NCI-H1436 (cell line): ENCODE measurements at places on chromosomes 4 and X.

DNA sequence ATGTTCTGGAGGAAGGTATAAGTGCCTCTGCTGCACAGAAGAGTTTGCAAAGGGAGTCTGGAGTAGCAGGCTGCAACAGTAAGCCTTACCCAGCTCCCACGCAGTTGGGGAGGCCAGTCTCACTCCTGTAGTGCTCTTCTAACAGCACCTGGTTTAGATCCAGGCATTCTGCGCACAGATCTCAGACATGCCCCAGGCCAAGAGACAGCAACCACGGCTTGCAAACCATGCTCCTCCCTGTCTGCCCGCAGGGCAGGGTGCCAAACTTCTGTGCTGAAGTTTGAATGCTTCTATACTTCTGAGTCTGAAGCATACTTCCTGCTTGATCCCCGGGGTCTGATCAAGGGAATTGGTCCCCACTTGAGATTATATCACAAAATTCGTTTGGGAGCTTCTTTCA, 106.3 kb downstream of the LINC00632 start:
- DNase-seq = no peak

- DNase-seq = no peak
Measured at GRCh38 chr4:82428526-82428968, 1.7 kb downstream of the HNRNPDL start.

DNA sequence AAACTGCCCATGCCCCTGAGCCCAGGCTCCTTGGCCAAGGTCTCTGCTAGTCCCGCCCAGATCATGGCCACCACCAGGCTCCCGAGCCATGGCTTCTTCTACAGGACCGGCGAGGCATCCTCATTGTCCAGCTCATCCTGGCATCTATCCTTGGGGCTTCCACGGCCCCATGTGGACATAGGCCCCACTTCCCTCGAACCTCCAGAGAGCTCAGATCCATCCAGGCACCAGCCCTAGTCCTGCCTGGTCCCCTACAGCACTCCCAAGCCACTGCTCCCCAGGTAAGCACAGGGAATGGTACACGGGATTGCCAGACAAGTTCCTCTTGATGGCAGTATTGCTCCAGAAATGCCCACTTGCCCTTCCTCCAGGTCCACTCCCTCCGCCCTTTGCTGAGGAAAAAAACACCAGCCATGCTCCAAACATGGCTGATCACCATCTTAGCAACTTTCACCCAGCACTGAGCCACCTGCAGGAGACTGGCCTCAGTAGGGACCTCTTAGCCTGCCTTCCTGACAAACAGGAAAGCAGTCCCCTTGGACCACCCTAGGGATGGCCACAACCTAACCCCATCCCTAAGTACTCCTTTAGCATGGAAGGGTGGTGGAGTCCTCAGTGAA, 272.1 kb upstream of the AGTR2 start:
- DNase-seq = no peak

GRCh38 chr4:183306811-183307210, 13.3 kb downstream of the CLDN22 start:
- DNase-seq = peak; percentile 2

DNA sequence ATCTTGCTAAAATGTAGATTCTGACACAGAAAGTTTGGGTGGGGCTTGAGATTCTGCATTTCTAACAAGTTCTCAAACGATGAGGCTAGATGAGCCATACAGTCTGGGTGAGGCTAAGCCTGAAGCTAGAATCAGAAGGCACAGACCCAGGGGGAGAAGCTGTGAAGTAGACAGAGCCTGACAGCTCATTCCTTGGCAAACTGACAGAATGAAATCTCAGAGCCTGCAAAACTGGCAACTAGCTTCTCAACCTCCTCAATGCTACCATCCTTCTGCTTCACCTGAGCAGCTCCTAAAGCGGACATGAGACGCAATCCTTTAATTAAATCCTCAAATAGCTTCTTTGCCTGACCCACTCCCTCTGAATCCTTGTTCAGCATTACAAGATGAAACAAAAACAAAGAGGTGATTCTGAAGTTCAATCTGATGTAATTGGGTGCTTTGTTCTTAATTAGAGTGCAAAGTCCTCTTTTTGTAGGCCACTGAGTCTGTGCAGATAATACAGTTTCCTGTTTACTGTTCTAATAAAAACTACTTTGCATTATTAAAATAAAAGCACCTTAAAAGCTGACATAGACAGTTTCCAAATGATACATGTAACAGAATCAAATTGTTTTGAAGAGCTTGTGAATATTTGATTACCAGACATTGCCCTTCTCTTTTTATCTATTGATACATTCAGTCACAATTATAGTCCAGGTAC, 71.0 kb upstream of the BMP2K start:
- DNase-seq = no peak

GRCh38 chrX:125378205-125378604, 58.5 kb downstream of the TEX13C start:
- DNase-seq = no peak

- no peak for DNase-seq
Measured at GRCh38 chr4:37431417-37431743, 186.8 kb downstream of the NWD2 start.

- no peak for DNase-seq
Measured at GRCh38 chrX:17052793-17053192, 106.3 kb downstream of the REPS2 start.

- no peak for DNase-seq
Measured at GRCh38 chrX:35166023-35166422, 223.4 kb downstream of the FAM47B start.

GRCh38 chrX:128929271-128930057, 593.8 kb downstream of the SMARCA1 start:
- peak; percentile 10 for DNase-seq

DNA sequence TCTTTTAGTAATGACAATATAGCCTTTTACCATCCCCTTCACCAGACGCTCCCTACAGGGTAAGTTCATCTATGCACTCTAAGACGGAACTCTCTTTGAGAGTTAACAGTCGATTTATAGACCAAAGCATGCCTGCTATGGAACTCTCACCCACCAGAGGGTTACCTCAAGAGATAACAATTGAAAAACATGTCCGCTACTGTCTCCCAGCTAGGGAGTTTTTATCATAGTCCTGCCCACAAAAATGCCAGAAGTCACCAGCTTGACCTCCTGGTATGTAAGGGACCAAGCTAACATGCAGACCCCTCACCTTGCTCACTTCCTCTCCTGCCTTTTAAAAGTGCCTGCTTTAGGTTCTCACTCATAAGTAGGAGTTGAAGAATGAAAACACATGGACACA, 16.7 kb upstream of the YTHDC1 start:
- no peak for DNase-seq

DNA sequence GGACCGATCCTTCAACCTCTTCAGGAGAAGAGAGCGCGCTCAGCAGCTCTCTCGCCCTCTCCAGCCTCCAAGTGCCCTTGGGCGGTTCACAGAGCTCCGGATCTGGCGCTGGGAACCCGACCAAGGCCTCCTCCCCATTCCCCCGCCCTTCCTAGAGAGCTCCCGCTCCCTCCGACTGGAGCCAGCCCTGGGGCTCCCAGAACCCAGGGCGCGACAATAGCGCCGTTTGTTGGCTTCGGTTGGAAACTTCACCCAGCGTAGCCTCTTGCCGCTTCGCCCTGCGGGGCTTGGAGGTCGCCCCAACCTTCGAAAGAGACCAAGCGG, 3.1 kb upstream of the SOX3 start:
- no peak for DNase-seq

GRCh38 chr4:184801781-184802696, 23.7 kb downstream of the ACSL1 start:
- no peak for DNase-seq

- no peak for DNase-seq
Measured at GRCh38 chr4:20256381-20256881, 4.7 kb downstream of the SLIT2 start.

DNA sequence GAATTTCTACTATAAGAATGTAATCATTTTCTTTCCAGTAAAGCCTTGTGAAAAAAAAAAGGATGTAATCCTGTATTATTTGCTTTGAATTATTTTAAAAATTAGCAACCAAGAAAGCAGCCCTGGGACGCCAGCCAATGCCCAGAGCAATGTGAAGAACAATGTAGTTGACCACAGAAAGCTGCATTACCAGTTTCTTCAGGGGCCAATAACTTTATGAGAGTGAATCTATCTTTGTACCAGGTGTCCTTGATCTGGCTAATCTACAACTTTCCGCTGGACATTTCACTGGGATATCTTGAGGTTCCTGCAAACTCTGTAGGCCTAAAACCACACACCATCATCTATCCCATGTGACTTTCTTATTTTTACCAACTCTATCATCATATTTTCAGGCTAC, 7.6 kb upstream of the KLHL2 start:
- DNase-seq = no peak

- no peak for DNase-seq
Measured at GRCh38 chrX:134803551-134804183, 145.4 kb upstream of the PLAC1 start.

- DNase-seq = no peak
Measured at GRCh38 chr4:26028133-26028792, 114.2 kb downstream of the SMIM20 start.

- no peak for DNase-seq
Measured at GRCh38 chrX:154515090-154515965, 704 bp downstream of the FAM3A start.

DNA sequence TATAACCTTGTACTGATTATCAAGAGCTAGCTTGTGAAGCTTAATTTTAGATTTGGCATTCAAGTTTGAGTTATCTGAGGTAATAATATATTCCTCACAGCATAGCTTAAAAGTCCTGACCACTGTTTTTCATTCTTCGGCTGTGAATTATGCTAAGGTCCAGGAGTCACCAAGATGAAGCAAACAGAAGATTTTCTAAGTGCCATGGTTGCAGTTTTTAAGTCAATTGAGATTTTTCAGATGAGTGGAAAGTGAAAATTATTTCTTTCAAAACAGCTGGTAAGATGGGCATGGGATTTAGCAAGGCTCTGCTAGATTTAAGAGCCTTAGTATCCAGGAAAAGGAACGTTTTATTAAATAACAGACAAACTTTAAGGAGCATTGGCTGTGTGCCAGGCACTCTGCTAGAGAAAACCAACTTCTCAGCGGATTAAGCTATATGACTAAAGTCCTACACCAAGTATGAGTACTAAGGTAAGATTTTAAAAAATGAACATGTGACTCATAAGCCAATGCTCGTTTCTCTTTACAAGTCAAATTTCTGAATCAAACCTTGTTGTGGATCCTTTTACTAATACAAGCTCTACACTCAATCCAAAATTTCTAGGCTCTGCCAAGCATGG, 149.9 kb upstream of the IL15 start:
- no peak for DNase-seq

DNA sequence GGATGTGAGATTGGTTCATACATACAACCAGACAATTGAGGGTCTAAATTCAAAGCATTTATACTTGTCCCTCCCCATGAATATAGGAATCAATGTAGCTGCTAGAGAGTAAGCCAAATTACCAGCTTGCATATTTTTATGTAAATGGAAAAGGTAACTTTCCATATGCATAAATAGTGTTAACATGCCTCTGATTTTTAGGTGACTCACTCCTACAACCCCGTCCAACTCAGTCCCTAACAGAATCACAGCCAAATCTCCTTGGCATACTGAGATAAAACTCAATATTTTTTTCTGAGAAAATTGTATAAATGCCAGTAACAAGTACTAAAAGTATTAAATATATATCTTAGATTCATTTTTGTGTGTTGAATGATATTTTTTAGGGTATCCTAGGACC, 67.2 kb downstream of the INPP4B start:
- no peak for DNase-seq

DNA sequence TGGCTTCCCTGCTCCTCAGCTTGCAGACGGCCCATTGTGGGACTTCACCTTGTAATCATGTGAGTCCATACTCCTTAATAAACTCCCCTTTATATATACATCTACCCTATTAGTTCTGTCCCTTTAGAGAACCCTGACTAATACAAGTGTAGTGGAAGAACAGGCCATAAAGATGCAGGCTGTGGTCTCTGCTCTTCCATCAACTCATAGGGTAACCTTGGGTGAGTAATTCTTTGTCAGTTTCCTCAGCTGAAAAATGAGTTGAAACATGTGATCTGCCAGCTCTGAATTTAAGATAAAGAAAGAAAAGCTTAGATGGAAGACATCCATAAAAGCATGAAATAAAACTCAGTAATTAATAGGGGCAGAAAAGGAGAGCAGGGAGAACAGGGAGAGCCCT, 103.6 kb downstream of the ENOX2 start:
- DNase-seq = no peak

DNA sequence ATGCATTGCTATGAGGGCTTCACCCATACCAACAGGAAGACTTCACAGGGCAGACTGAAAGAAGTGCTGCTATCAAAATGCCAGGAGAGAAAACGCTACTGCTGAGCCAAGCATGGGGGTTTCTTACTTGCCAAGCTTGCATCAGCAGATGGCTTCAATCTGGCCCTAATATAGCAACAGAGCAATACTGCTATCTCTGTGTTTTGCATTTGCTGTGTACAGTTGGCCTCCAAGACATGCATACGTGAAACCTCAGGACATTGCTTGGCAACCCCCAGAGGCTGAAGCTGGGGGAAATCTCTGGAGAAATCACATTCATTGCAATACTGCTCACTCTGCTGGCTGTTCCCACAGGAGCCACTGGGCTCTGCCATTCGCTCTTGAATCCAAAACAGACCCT, 127.2 kb upstream of the GPC4 start:
- no peak for DNase-seq

DNA sequence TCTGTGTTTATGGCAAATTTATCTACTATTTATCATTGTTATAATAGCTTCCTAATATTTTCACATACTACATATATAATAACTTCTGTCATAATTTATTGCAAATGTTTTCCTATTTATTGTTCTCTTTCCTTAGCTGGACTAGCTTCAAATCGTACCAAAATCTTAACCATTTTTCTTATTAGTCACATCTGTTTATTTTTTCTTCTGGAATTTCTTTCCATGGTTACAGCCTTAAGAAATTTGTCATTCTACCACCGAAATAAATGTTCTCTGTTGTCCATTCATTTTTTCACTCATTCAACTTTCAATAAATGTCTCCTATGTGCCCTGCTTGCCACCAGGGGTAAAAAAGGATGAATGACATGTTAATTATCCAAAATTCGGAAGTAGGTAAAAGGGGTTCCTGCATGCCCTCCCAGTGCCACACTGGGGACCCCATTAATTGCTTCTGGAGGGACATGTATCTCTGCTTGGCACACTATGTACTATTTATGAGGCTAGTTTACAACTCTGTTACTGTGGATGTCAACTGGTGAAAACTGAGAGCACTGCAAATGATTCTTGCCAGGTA, 182.1 kb downstream of the SH3KBP1 start:
- no peak for DNase-seq

- no peak for DNase-seq
Measured at GRCh38 chr4:140300271-140300970, 73.0 kb upstream of the SCOC start.

DNA sequence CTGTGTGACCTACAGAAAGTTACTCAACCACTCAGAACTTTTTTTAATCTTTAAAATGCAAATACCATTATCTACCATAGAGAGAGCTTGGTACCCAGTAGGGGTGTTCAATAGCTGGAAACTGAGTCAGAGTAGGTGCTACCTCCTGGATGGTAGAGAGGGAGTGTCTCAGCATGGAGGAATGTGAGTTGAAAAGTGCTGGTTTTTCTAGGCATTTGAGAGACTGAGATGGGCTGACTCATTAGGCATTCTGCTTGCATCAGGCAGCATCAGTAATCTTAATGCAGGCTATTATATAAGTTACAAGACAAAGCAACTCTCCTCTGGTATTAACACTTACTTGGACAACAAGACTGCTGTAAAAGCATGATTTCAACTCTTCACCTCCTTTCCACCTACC, 70.9 kb upstream of the ARHGEF9 start:
- DNase-seq = no peak
